ENCODE measurements at places on chromosomes 6 and 20. TPM values are rescaled to one million over a fixed set of nuclear protein-coding genes. Genes with fewer than 3 reads are reported as not detected.

DNA sequence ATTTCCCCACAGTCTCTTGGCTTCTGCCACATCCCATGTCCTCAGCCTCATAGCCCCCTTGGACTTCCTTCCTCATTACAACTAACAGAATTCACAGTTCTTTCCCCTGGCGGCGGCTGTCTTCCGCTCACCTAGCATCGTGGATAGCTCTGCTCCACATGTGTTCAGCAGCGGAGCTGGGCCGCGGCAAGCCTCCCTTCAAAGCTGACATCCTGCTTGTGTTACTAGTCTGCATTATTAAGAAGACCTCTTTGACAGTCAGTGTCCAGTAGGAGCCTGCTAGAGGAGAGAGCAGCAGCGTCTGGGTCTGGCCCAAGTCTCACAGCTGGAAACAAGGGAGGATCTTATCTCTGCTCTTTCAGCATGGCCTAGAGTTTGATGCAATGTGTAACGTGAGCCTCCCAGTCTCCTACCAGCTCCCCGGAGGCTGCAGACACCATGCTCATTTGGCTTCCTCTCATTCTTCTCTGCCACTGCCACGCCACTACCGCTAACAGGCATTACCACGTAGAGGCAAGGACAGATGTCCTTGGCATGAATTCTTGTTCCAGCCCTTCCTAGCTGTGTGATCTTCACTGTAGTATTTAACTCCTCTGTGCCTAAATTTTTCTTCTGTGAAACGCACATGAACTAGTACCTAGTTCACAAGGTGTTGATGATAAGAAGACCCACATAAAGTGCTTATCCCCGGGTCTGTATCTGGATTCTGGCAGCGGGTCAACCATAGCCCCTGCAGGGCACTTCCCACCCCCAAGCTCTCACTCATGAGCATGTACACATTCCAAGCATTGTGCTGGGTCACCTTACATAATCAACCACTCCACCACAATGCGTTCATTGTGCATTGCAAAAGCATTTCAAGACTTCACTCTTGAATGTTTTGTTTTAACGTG is 107.1 kb upstream of the BACH2 start:
- no peak for DNase-seq
- no peaks in the 10 kb centered on the region for H3K36me3 ChIP-seq
- peaks cover 2% of the 10 kb centered on the region for H3K27me3 ChIP-seq
- no peaks in the 10 kb centered on the region for H3K4me1 ChIP-seq
- no peak overlapping the region for H3K27ac ChIP-seq
- no peak overlapping the region for H3K4me3 ChIP-seq

DNA sequence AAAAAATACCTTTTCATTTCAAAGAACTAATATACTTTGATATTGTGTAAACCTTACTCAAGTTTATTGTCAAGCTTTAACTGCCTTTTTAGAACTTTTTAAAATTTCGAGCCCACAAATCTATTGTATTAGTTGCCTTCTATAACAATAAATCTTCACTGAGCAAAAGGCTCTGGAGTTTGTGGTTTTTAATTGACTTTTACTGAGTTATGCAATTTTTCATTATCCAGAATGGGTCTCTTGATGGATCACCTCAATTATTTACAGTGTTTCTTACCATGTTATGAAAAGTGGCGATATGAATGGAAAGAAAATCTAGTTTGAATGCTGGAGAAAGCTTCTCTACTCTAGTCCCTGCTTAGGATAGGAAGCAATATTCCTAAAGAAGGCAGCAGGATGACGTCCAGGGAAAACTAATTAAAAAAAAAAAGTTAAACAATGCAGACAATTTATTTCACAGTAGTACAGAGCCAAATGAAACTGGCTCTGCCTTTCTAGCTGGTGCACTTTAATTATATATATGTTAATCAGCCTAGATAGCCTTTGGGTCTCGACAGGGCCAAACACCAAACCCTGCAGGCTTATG is 5.0 kb downstream of the ID4 start:
- H3K4me1 ChIP-seq: peaks cover 21% of the 10 kb centered on the region
- no peak overlapping the region for H3K27ac ChIP-seq
- DNase-seq: no peak
- peaks cover 3% of the 10 kb centered on the region for H3K27me3 ChIP-seq
- H3K4me3 ChIP-seq: no peak overlapping the region

- H3K27me3 ChIP-seq: peaks cover 2% of the 10 kb centered on the region
- H3K4me3 ChIP-seq: no peak overlapping the region
- H3K36me3 ChIP-seq: no peaks in the 10 kb centered on the region
- DNase-seq: no peak
These were observed 35.3 kb upstream of the EZR start for GRCh38 chr6:158854214-158855101.

DNA sequence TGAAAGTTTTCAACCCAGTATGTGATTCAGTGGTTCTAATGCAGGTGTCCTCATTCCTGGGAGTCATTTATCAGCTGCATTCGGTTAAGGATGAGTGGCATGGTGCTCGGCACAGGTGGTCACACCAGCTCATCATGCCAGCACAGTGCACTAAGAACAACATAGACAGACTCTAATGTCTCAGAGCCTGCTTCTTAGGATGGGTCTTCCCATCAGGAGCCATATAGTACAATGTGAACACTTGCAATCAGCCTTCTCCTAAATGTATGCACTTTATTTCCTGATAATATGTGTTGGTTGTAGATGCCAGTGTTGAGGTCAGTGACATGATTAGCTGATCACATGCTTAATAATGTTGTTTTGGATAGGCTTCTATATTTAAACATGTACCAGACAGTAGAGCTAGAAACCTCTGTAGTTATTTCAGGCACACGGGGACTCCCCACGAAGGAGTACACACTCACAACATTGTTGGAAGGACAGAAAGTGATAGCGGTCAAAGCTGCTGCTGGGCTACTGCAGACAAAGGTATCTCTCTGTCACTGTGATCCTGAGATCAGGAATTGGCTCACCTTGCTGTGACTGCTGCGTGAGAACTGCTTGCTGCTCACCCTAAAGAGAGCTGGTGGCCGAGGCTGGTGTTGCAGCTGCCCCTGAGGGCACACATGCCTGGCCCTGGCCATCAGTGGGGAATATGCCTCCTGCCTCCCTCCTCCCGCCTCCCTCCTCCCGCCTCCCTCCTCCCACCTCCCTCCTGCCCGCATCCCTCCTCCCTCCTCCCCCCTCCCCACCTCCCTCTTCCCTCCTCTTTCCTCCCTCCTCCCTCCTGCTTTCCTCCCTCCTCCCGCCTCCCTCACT is 195.4 kb downstream of the SMOC2 start:
- no peak overlapping the region for H3K4me3 ChIP-seq
- no peaks in the 10 kb centered on the region for H3K27me3 ChIP-seq
- H3K27ac ChIP-seq: no peak overlapping the region
- no peak for DNase-seq

Gene RIPOR3
- 5.6 TPM for polyA plus RNA-seq

DNA sequence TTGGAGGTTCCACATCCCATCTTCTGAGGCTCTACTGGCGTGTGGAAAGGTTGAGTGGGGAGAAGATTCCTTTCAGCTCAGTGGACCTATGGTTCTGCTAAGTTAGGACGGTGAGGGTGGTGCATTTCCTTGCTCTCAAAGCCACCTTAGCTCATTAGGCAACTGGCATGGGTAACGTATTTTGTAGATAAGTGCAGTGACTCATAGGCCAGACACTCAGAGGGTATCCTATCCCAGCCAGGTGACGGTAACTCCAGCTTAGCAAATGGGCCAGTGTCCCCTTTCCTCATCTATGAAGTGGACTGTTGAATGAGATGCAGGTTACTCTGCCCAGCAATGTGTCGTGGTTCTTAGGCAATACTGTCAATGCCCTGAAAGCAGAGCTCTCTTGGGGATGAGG is 3.7 kb downstream of the RPS6KA2 start:
- no peaks in the 10 kb centered on the region for H3K4me1 ChIP-seq
- no peak for DNase-seq
- no peak overlapping the region for H3K27ac ChIP-seq

- H3K4me3 ChIP-seq: no peak overlapping the region
- no peaks in the 10 kb centered on the region for H3K4me1 ChIP-seq
- H3K27ac ChIP-seq: no peak overlapping the region
- no peak for DNase-seq
- no peaks in the 10 kb centered on the region for H3K27me3 ChIP-seq
- H3K36me3 ChIP-seq: no peaks in the 10 kb centered on the region
These were observed 211.2 kb downstream of the CDC5L start for GRCh38 chr6:44598679-44599078.

GRCh38 chr6:15358579-15359327 is 112.9 kb downstream of the JARID2 start:
- H3K27ac ChIP-seq: no peak overlapping the region
- no peaks in the 10 kb centered on the region for H3K27me3 ChIP-seq
- H3K36me3 ChIP-seq: no peaks in the 10 kb centered on the region
- DNase-seq: no peak
- H3K4me3 ChIP-seq: no peak overlapping the region
- H3K4me1 ChIP-seq: peaks cover 12% of the 10 kb centered on the region

- no peak overlapping the region for H3K4me3 ChIP-seq
- H3K27me3 ChIP-seq: no peaks in the 10 kb centered on the region
- no peak for DNase-seq
- no peaks in the 10 kb centered on the region for H3K36me3 ChIP-seq
- no peak overlapping the region for H3K27ac ChIP-seq
These were observed 33.4 kb upstream of the RSPO4 start for GRCh38 chr20:1035466-1035865.

GRCh38 chr6:34491091-34491430 is 25.2 kb downstream of the PACSIN1 start:
- H3K4me1 ChIP-seq: no peaks in the 10 kb centered on the region
- no peaks in the 10 kb centered on the region for H3K36me3 ChIP-seq
- no peak overlapping the region for H3K27ac ChIP-seq
- H3K4me3 ChIP-seq: no peak overlapping the region

GRCh38 chr20:20969701-20970280 is 136.4 kb downstream of the LINC00237 start:
- H3K36me3 ChIP-seq: no peaks in the 10 kb centered on the region
- no peak overlapping the region for H3K4me3 ChIP-seq
- no peak for DNase-seq
- no peaks in the 10 kb centered on the region for H3K4me1 ChIP-seq
- H3K27me3 ChIP-seq: no peaks in the 10 kb centered on the region
- no peak overlapping the region for H3K27ac ChIP-seq

Gene VGLL2
- polyA plus RNA-seq: not detected

GRCh38 chr6:125746019-125746414 is 3.4 kb upstream of the HEY2 start:
- peaks cover 18% of the 10 kb centered on the region for H3K4me1 ChIP-seq
- peak overlapping the region; percentile 88 for H3K27ac ChIP-seq
- DNase-seq: no peak
- no peaks in the 10 kb centered on the region for H3K27me3 ChIP-seq
- peak overlapping the region; percentile 68 for H3K4me3 ChIP-seq

DNA sequence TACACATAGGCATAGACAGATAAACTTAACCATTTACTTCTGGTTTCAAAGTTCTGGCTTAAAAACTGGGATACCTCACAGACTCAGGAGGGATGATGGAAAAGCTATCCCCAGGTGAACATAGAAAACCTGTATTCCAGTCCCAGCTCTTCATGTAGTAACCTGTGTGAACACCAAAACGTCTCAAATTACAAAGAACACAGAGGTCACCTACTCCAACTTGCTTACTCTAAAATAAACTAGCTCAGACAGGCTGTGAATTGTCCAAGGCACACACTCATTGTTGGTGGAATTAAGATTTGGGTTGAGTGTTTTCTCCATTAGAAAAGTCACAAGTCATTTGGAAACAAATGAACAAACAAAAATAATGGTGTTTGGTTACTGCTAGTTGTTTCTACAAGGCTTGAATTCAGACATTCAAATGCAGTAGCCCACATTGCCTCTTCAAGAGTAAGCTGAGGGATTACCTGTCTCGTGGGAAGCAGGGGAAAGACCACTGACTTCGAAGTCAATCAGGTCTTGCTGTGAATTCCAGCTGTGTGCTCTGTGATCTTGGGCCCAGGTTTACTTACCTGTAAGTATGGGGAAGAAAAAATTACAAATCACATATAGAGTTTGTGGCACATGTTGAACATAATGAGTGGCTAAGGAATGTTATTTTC is 48.2 kb upstream of the LRRC1 start:
- H3K27ac ChIP-seq: no peak overlapping the region
- no peaks in the 10 kb centered on the region for H3K4me1 ChIP-seq
- H3K36me3 ChIP-seq: no peaks in the 10 kb centered on the region
- H3K4me3 ChIP-seq: no peak overlapping the region

DNA sequence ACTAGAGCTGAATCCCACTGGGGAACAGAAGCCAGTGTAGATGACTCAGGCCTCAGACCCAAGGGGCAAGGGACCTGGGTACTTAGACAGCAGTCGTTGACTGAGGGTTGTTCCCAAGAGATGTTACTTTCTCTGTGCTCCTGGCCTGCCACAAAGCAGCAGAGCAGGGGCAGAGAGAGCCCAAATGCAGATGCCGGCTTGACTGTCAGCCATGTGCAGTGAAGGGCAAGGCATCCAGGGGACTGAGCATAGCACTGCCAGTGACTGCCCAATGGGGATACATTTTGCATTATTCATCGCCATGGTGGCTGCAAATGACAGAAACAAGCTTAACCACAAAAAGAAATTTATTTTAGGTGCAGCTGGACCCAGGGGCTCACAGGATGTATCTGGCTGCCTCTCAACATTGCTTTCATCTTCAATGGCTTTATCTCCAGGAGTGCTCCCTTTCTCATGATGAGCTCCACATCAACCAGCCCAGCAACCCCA is 7.6 kb upstream of the TP53RK start:
- H3K4me3 ChIP-seq: no peak overlapping the region
- no peak for DNase-seq
- H3K4me1 ChIP-seq: no peaks in the 10 kb centered on the region
- H3K36me3 ChIP-seq: no peaks in the 10 kb centered on the region
- no peaks in the 10 kb centered on the region for H3K27me3 ChIP-seq

DNA sequence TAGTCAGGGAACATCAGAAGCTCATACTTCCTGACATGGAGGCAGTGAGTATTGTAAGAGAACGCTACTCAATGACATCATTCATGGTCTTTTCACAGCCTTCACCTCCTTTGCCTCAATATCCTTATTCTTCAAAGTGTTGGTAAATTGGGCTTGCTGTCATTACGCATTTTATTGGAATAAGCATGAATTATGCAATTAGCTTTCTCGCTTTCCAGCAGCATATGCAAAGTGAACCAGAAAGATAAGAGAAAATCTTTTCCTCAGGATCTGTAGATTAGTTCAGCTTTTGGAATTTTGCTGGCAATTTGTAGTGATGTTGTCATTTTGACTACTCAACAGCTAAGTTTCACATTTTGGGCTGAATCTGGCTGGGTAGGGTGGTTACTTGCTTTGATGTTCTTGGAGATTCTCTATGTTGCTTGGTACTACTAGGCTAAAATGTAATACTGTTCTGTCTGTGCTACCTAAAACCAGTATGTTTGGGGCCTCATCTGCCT is 1012.1 kb downstream of the KIF16B start:
- H3K36me3 ChIP-seq: no peaks in the 10 kb centered on the region
- no peak overlapping the region for H3K4me3 ChIP-seq
- DNase-seq: no peak
- H3K27ac ChIP-seq: no peak overlapping the region
- H3K4me1 ChIP-seq: no peaks in the 10 kb centered on the region

DNA sequence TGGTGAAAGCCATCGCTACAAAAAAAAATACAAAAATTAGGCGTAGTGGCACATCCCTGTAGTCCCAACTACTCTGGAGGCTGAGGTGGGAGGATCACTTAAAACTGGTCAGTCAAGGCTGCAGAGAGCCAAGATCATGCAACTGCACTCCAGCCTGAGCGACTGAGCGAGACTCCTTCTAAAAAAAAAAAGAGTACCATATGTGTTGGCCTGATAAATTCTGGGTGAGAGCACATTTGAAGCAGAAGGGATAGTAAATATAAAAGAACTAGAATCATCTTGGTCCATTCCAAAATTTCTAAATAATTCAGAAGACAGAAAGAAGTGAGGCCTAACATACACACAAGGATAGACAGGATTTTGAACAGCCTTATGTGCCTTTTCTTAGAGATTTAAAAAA is 2.2 kb downstream of the IBTK start:
- peaks cover 11% of the 10 kb centered on the region for H3K4me1 ChIP-seq
- H3K27me3 ChIP-seq: no peaks in the 10 kb centered on the region
- peaks cover 2% of the 10 kb centered on the region for H3K36me3 ChIP-seq
- no peak for DNase-seq

Data from liver (tissue), 10 donors.